Effector memory CD8-positive, alpha-beta T cell (primary cell): ENCODE measurements at places on chromosomes 6 and 20.

GRCh38 chr6:35064757-35065440 lies 76.2 kb downstream of the TCP11 start:
- no peak overlapping the region for H3K27ac ChIP-seq
- H3K27me3 ChIP-seq: no peaks in the 10 kb centered on the region
- H3K4me1 ChIP-seq: no peaks in the 10 kb centered on the region
- DNase-seq: no peak
- H3K36me3 ChIP-seq: no peaks in the 10 kb centered on the region
- H3K4me3 ChIP-seq: no peak overlapping the region

- H3K36me3 ChIP-seq: peaks cover 33% of the 10 kb centered on the region
- H3K4me1 ChIP-seq: peaks cover 8% of the 10 kb centered on the region
- H3K27ac ChIP-seq: no peak overlapping the region
Observed at GRCh38 chr6:69719602-69720193, 77.1 kb downstream of the LMBRD1 start.

DNA sequence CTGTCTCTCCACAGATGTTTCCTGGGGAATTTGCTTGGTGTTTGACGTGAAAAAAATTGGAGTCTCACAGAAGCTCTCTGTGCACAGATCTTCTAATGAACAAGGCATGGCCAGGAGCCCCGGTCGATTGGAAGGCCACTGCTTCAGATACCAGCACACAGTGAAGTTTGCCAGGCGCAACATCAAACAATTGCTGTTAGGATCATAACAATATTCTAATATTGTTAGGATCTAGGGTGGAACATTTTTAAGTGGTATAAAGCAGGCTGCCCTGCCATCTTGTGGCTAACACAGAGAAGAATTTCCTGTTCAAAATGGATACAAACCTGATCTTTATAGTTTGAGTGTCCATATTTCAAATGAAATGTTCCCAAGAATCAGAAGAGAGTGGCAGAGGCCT lies 64.1 kb downstream of the C6orf118 start:
- H3K4me1 ChIP-seq: no peaks in the 10 kb centered on the region
- H3K4me3 ChIP-seq: no peak overlapping the region
- no peak overlapping the region for H3K27ac ChIP-seq
- H3K36me3 ChIP-seq: no peaks in the 10 kb centered on the region
- DNase-seq: no peak

DNA sequence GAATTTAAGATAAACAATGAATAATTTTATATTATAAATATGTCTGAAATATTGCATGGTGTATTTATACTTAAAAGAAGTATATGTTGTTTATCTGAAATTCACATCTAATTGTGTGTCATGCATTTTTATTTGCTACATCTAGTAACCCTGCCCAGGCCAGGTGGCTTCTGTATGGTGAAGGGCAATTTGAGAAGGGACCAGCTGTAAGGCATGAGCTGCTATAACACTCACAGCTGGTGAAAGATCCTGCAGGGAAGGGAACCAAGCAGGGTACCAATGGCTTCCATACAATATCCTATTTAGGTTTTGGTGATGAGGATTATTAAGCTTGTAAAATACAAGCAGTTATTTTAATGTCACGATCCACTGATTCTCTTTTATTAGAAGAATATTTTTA lies 921.8 kb upstream of the GJE1 start:
- H3K36me3 ChIP-seq: peaks cover 2% of the 10 kb centered on the region
- H3K27me3 ChIP-seq: no peaks in the 10 kb centered on the region
- H3K4me3 ChIP-seq: no peak overlapping the region
- no peak overlapping the region for H3K27ac ChIP-seq
- no peaks in the 10 kb centered on the region for H3K4me1 ChIP-seq

- H3K4me3 ChIP-seq: no peak overlapping the region
- H3K4me1 ChIP-seq: peaks cover 1% of the 10 kb centered on the region
- peaks cover 45% of the 10 kb centered on the region for H3K27me3 ChIP-seq
- H3K36me3 ChIP-seq: no peaks in the 10 kb centered on the region
- no peak for DNase-seq
- no peak overlapping the region for H3K27ac ChIP-seq
Observed at GRCh38 chr6:29762781-29763214, 39.6 kb downstream of the HLA-F start.

GRCh38 chr6:65399355-65400084 lies 307.5 kb downstream of the EYS start:
- H3K27ac ChIP-seq: no peak overlapping the region
- H3K4me3 ChIP-seq: no peak overlapping the region
- no peaks in the 10 kb centered on the region for H3K4me1 ChIP-seq
- DNase-seq: no peak
- no peaks in the 10 kb centered on the region for H3K36me3 ChIP-seq
- H3K27me3 ChIP-seq: no peaks in the 10 kb centered on the region

DNA sequence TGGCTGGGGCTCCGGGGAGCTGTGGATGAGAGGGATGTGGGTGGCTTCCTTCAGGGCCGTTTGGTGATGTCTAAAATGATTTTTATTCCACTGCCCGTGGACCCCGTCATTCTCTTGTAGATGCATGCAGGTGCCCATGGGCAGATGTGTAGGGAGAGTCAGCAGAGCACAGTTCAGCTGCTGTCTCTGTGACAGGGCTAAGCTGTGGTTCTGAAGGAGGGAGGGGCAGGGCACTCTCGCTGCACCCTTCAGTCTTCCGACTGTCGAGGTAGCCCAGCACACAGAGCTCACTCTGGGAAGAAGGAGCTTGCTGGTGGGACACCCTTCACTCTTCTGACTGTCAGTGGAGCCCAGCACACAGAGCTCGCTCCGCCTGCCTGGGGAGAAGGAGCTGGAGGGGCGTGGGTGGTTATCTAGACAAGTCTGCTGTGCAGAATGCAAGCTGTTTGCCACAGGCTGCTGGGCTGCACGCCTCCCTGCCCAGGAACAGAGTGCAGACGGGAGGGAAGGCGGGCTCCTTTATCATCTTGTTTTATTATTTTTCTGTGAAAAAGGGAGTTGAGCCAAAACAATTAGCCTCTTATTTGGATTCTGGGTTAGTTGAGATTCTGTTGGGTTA lies 28.4 kb upstream of the ADRM1 start:
- H3K36me3 ChIP-seq: peaks cover 44% of the 10 kb centered on the region
- peak overlapping the region; percentile 60 for H3K27ac ChIP-seq
- no peaks in the 10 kb centered on the region for H3K4me1 ChIP-seq
- no peaks in the 10 kb centered on the region for H3K27me3 ChIP-seq
- no peak overlapping the region for H3K4me3 ChIP-seq

DNA sequence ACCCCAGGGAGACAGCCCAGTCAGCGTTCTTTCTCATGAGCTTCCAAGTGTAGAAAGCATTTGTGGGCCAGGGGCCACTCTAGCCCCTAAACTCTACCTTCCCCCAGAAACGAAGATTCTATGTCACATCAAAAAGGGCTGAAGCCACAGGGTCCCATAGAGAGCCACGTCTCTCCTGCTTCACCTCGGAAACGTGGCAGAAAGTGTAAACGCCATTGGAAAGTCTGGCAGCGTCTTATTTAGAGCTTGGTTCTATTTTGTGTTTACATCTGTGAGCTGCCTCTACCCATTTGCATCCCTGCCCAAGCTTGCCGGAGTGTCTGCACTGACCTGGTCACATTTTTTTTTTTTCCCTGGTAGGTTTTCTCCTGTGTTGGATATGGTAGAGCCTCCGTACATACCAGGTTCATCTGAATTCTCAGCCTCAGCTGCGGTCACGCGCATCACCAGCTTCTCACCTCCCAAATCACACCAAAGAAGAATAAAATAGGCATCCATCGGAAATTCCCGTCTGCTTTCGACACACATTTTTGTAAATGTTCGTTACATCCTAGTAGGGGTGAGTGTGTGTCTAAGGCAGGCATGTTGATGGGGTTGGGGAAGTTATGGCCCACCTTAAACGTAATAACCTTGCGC lies 62.6 kb downstream of the NPEPL1 start:
- H3K27me3 ChIP-seq: peaks cover 73% of the 10 kb centered on the region
- no peaks in the 10 kb centered on the region for H3K4me1 ChIP-seq
- no peak overlapping the region for H3K27ac ChIP-seq
- H3K36me3 ChIP-seq: no peaks in the 10 kb centered on the region

DNA sequence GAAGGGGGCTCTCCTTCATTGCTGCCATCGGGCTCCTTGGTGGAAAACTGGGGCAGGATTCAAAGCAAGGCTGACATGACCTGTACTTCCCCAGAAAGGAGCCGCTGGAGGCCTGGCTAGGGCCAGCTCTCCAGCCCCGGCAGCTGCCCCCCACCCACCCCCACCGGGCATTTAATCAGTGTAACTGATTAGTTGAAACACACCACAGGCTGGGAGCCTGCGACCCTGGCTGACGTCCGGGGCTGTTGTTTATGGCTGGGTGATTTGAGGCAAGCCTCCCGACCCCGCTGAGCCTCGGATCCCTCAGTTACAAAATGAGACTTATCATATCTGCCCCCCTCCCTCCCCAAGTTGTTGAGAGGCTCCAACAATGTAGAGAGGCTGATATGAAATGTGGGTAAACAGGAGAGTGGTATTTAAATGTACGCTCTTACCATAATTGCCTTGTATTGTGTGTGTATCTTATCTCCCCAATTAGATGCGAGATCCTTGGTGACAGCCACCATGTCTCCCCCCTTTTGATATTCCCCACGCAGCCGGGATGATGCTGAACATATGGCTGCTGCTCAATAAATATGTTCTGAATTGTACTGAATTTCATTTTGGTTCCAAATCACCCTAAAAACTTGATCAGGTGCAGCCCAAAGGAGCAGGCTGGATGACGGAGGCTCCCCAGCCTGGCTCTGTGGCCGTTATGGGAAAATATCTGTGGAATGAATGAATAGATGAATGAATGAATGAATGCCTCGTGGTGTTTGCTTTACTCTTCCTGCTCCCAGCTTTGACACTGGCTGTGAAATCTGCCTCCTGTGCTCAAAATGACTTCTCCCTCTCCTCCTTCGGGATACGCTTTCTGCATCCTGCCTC lies 31.8 kb upstream of the APCDD1L start:
- H3K4me1 ChIP-seq: no peaks in the 10 kb centered on the region
- H3K4me3 ChIP-seq: no peak overlapping the region
- no peaks in the 10 kb centered on the region for H3K36me3 ChIP-seq

- DNase-seq: no peak
- no peaks in the 10 kb centered on the region for H3K36me3 ChIP-seq
- no peaks in the 10 kb centered on the region for H3K27me3 ChIP-seq
- no peak overlapping the region for H3K4me3 ChIP-seq
- no peak overlapping the region for H3K27ac ChIP-seq
Observed at GRCh38 chr6:81683912-81684311, 68.6 kb downstream of the TENT5A start.

DNA sequence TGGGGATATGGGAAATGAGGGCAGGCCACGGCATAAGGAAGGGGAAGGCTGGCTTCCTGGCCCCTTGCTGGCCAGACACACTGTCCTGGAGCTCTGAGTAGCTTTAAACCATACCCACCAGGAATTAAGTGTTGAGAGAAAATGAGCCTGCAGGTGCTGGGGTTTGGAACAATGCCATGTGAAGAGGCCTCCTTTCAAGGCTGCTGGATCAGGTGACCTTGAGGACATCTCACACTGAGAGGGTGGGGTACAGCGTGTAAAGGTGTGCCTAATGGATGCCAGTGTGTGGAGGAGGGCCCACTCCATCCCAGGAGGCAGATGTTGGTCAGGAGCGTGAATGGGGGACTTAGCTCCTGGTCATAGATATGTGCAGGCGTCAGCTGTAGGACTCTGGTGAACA lies 74.8 kb upstream of the MLN start:
- no peak overlapping the region for H3K27ac ChIP-seq
- H3K36me3 ChIP-seq: no peaks in the 10 kb centered on the region
- peaks cover 86% of the 10 kb centered on the region for H3K27me3 ChIP-seq
- H3K4me1 ChIP-seq: peaks cover 13% of the 10 kb centered on the region
- no peak overlapping the region for H3K4me3 ChIP-seq

DNA sequence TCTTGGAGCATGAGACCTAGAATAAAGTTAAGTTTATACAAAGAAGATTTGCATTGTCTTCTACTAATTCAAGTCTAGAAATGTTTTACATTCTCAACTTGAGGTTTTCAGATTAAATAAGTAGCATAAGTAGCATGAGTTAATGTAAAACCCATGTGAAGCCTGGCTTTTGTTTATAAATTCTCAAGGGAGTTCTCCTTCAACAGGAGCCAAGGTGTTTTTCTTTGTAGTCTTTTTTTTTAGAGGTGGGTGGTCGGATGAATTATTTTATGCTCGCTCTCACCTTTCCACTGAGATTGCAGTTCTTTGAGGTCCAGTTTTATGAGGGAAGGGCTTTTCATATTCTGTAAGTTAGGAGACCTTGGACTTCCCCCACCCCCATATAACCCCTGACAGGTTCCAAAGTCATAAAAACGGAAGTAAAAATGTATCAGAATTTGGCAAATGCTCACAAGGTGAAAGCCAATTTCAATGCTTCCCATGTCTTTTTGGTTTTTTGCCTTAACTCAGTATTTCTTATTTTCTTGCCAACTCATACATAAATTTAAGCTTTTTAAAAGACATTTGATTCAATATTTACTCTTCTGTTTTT lies 244.3 kb upstream of the ASCC3 start:
- no peaks in the 10 kb centered on the region for H3K36me3 ChIP-seq
- no peak overlapping the region for H3K27ac ChIP-seq

DNA sequence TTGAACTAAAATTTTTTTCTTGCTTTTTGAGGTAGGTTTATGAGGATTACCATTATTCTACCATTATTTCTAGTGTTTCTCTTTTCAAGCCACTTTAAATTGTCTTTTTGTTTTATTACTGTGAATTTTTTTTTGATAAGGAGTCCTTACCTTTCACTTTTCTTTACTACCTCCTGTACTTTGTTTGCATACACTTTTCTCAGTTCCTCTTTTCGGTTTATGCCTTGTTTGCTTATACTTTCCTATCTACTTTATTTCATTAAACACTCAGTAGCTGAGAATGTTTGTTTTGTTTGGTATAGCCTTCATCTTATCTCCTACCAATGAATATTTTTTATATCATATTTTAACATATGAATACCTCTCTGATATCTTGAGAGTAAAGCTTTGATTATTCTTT lies 147.9 kb downstream of the TFAP2B start:
- H3K4me3 ChIP-seq: no peak overlapping the region
- H3K4me1 ChIP-seq: no peaks in the 10 kb centered on the region
- no peak for DNase-seq
- H3K27me3 ChIP-seq: no peaks in the 10 kb centered on the region

DNA sequence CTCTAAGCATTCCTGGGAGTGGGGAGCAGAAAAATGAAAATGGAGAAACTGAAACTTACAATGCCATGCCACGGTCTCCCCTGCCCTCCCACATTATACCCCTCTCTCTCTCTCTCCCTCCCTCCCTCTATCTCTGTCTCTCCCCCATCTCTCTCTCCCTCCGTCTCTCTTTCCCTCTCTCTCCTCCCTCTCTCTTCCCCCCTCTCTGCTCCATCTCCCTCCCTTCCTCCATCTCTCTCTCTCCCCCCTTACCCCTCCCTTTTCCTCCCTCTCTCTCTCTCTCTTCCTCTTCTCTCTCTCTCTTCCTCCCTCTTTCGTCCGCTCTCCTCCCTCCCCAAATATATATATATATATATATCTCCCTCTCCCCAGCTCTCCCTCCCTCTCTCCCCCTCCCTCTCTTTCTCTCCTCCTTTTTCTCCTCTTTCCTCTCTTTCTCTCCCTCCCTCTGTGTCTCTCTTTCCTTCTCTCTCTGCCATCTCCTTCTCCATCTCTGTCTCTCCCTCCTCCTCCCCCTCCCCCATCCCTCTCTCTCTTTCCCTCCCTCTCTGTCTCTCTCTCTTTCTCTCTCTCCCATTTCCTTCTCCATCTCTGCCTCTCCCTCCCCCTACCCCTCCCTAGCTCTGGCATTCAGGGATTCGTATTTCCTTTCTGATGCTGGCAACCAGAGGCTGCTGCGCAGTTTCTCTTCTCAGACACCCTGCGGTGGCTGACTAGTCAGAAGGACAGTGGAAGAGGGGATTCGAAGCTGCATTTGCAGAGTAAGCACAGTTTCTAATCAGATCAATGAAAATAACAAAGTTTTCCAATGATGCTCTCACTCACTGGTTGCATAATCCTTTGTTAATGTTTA lies 13.9 kb upstream of the VAPB start:
- H3K4me1 ChIP-seq: no peaks in the 10 kb centered on the region
- no peak overlapping the region for H3K4me3 ChIP-seq
- H3K27ac ChIP-seq: no peak overlapping the region
- peaks cover 45% of the 10 kb centered on the region for H3K27me3 ChIP-seq
